Activated CD4-positive, CD25-positive, alpha-beta regulatory T cell (primary cell): ENCODE measurements at places on chromosomes 12 and 14.

DNA sequence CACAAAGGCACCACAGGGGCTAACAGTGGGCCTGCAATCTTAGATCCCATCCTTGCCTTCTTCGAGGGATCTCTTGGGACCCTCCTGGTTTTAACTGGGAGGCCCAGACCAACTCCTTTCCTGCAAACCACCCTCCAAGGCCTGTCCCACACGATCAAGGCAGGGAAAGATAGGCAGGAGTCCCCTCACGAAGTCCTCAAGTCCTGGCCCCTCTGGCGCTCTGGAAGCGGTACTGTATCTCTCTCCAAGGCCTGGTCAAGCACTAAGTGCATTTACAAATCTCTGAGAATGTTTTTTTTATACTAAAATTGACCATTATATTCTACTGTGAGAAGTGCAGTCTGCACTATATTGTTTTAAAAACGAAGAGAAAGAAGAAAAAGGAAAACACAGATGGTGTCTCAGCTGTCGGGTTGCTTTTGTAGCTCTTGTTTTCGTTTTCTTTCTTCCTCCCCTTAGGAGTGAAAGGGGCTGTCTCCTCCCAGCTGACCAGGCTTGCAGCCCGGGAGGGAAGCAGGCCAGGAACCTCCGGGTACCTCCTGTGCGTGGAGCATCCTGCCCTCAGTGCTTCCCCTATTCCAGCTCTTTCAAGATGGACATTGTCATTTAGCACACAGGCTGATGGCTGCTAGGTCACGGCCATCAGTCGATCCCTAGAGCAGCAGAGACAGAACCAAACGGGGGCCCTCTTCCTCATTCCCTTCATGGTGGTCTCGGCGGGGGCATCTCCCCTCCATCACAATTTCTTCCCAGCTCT, 56.7 kb downstream of the FAM222A start:
- DNase-seq: no peak

DNA sequence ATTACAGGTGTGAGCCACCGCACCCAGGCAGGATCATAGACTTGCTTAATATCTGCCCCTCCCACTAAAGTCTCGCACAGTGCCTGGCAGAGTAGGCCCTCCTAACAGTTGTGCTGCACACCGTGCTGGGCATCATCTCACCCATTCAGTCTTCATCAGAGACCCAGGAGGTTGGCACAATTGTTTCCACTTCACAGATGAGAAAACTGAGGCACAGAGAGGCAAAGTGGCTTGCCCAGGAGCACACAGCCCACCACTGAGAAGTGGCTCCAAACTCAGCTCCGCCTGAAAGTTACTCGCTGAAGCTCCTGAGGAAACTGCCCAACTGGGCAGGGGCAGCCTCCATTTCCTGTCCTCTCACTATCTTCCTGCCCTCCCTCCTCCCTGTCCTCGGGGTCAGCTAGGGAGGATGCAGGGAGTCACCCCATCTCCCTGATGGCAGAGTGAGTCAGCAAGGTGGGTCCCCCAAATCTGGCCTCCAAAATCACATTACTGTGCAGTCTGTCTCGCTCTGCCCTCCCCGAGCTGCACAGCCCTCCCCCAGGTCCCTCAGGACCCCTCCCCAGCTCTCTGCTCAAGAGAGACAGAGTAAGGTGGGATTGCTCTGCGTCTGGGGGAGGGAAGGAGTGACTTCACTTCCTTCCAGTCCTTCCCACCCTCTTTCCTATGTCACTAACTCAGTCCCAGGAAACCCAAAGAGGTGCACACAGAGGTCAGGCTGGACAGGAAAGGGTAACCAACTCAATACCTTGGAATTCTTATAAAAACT, 5.7 kb downstream of the SLC8B1 start:
- DNase-seq: no peak

DNA sequence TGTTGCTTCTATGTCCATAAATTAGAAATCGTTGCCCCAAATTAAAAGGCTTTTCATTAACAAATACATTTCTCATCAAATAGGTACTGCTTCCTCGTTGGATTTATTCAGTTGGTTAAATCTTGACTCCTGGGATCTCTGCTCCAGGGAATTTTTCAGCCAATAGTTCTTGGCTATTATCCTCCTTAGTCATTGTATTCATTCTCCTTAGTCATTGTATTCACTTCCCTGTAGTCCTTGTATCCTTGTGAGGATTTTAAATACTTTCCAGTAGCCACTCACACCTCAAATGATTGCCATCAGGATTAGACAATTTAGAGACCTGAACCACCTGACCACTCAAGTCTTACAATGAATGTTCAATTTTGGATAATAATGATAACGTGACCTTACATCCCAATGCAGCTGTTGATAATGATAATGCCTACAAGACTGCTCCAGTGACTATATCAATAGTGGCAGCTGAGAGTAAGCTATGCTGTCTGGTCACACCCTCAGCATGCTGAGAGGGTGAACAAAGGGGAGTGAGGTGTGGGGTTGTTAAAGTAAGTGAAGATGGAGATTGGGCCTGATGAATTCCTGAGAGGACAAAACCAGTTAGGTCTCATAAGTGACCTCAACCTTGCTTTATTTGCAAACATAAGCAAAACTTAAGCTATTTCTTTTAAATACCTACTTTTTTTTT, 193.7 kb upstream of the RTL1 start:
- no peak for DNase-seq

GRCh38 chr12:13559318-13559978, 362.9 kb downstream of the EMP1 start:
- DNase-seq: no peak

GRCh38 chr12:57628280-57629191, 4.5 kb downstream of the B4GALNT1 start:
- no peak for DNase-seq

DNA sequence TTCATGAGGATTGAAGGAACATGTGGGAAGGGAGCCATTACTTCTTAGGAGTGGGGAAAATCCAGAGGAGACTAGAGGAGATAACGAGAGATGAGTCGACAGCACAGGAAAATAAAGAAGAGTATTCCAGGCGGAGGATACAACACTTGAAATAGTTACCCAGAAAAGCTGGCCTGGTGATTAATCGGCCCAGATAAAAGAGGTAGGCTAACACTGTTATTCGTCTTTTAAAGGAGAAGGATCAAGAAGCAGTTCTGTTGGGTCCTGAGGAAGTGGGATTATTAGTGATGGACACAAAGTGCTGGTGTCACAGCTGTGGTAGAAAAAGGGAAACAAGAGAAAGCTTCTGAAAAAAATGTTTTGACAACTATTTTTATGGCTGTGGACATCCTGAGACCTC, 425.3 kb downstream of the ZFP36L1 start:
- DNase-seq: no peak

DNA sequence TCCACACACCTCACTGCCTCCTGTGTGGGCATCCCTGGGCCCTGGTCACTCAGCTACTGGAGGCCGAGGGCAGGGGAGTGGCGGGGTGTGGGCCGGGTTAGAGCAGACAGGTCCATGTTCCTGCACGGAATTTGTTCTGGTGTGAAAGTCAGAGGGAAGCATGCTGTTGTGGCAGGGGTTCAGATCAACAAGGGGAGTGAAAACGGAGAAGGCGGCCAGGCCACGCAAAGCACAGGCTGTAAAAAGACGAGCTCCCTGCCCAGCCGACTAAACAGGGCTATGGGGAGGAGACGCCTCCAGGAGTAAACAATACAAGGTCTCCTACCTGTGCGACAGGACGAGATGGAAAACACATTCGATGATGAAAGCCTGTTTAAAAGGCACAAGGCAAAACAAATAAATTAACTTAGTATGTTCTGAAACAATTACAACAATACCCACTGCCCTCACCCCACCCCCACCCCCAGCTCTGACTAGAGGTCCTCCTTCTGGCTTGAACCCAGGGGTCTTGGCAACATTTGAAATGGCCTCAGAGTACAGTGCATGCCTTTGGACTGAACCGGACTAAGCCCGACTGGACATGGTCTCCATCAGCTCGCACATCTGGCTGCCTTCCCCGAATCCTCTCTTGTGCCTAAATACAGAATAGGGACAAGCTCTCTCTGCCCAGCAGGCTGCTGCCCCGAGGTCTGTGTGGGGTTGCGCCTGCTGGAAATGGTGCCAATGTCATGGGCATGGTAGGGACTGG, 274.9 kb upstream of the DIO3 start:
- no peak for DNase-seq

GRCh38 chr14:48243900-48244299, 568.5 kb upstream of the MDGA2 start:
- DNase-seq: no peak

DNA sequence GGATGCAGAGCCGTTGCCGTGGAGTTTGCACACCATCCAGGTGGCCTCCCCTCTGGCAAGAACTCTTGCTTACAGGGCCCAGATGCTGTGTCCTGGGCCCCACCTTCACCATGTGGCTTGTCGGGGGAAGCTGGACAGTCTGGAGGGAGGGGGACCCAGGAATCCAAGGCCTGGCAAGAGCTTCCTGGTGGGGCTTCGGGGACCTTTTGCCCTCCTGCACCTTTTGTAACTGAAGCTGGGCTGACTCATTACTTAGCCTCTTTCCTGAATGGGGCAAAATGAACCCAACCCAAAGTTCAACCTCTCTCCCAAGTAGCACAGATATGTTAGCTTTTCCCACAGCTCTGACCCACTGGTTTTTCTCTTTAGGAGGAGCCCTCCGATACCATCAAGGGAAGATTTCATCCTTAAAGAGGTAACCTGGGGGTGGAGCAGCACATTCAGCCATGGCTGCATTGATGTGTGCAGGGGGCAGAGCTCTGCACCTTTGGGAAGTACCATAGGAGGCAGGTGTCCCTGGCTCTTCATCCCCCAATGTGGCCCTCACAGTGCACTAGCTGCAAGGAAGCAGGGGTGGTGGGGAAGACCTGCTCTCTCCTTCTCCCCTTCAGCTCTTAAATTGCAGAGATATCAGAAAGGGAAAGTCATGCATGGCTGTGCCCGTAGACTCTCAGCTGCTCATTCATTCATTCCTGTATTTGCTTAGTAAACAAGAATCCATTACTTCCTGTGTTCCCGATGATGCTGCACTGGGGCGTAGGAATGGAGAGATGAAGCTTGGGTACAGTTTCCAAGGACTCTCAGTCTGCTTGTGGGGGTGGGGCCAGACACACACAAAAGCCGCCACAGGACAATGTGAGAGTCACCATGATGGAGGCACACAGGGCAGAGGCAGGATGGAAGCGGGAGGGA, 13.0 kb downstream of the MVK start:
- DNase-seq: no peak

DNA sequence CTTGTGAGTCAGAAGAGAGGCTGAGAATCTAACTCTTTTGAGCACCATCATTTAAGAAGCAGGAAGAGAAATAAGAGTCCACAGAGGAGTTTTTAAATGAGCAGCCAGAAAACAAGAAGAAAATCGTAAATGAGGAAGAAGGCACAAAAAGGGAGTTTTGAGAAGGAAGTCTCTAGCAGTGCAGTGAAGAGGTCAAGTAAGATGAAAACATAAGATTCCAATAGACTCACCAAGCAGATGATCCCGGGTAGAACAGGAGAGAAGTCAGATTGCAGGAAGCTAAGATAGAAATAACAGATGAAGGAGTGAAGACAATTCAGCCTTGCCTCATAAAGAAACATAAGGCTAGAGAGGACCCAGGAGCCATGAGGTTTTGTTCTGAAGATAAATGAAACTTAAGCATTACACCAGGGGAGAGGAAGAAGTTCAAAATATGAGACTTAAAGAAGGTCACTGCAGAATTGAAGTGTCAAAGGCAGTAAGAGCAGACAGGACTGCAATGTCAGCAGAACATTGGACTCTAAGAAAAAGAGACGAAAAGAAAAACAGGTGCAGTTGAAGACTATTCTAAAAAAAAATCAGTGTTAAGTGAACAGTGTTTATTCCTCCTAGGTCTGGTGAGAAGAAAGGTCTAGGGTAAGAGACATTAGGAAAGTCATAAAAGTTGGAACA, 229.0 kb downstream of the SEC23A start:
- no peak for DNase-seq

- DNase-seq: no peak
Observed at GRCh38 chr14:99731547-99732435, 47.7 kb downstream of the CYP46A1 start.

GRCh38 chr12:60168441-60168840, 572.6 kb downstream of the SLC16A7 start:
- DNase-seq: no peak

GRCh38 chr14:97388408-97388807, 591.2 kb downstream of the VRK1 start:
- no peak for DNase-seq

DNA sequence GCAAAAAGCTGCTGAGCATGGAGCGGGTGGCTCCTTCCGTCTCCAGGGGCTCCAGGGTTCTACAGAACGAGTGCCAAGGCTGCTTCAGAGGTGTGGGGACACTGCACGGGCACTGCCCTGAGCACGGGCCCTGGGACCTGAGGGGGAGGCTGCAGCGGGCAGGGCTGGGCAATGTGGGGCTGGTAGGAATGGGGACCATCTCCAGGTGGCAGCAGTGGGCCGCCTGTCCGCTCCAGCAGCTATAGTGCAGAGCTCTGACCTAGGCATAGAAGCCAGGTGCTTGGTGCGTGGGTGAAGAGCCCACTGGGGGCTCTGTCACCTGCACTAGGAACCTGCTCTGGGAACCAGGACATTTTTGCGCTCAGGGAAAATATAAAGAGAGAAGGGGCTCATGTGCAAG, 22.3 kb downstream of the HDAC7 start:
- DNase-seq: no peak

- DNase-seq: no peak
Observed at GRCh38 chr12:938810-939209, 10.7 kb downstream of the RAD52 start.

GRCh38 chr14:92491782-92492181, 21.8 kb upstream of the RIN3 start:
- no peak for DNase-seq

- no peak for DNase-seq
Observed at GRCh38 chr14:102948698-102949061, 26.2 kb downstream of the AMN start.

- DNase-seq: no peak
Observed at GRCh38 chr14:50801706-50802105, 29.3 kb downstream of the NIN start.

GRCh38 chr14:71486279-71486678, 445.9 kb upstream of the RGS6 start:
- no peak for DNase-seq

DNA sequence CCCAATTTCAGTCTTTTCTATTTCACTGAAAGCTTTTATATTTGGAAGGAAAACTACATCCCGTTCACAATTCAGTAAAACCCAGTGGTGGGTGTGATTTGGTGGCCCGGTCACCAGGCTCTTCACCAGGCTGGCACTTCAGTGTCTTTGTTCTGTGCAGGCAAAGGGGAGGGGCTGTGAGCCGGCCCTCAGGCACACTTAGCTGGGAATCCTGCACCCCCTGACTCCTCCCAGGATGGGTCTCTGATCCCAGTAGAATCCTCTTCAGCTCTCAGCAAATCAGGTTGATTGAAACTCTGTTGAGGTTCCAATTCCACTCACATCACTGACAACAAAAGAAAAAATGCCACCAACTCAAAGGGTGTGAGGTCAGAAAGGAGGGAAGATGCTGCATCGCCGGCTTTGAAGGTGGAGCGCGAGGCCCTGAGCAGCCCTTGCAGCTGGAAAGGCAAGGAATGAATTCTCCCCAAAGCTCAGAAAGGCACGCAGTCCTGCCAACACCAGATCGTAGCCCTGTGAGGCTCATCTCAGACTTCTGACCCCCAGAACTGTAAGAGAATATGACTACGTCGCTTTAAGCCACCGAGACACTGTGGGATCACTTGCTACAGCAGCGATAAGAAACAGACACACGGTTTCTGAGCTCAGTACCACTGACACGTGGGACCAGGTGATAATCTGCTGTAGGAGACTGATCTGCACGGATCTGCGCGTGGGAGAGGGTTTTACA, 166.6 kb downstream of the PIWIL1 start:
- no peak for DNase-seq
